Smooth muscle cell of the umbilical artery (primary cell): ENCODE measurements at places on chromosomes 11 and 22. TPM values are rescaled to one million over a fixed set of nuclear protein-coding genes. Genes with fewer than 3 reads are reported as not detected.

Gene SLCO2B1
- total RNA-seq, result 0.30 and 0.88 TPM in 2 replicates

Gene HEPHL1
- under 0.01 and 0.09 TPM in 2 replicates for total RNA-seq

Gene CARD18
- total RNA-seq, result not detected in 2 replicates

Gene DRD4
- total RNA-seq, result 0.09 TPM in 1 of 2 replicates, not detected in the other

Gene TMEM109
- total RNA-seq, result 16.9 and 18.6 TPM in 2 replicates

Gene RHOG
- 9.2 and 19.7 TPM in 2 replicates for total RNA-seq

Gene P4HA3
- 116 and 240 TPM in 2 replicates for total RNA-seq

Gene POTEH
- not detected in 2 replicates for total RNA-seq

Gene SAMM50
- 44.2 and 50.0 TPM in 2 replicates for total RNA-seq

Gene DEFB131B
- not detected in 2 replicates for total RNA-seq

Gene SAA2
- 0.30 TPM in 1 of 2 replicates, not detected in the other for total RNA-seq

Gene IL18BP
- 2.7 and 4.5 TPM in 2 replicates for total RNA-seq

Gene ESRRA
- 24.1 and 28.5 TPM in 2 replicates for total RNA-seq

Gene OR6A2
- 0.30 and 1.2 TPM in 2 replicates for total RNA-seq
